ENCODE measurements at places on chromosomes 16 and 17.

- no peak for DNase-seq
These were observed 622 bp downstream of the GPRC5B start for GRCh38 chr16:19883966-19884485.

GRCh38 chr17:18896947-18897346, 39.0 kb downstream of the PRPSAP2 start:
- DNase-seq, result no peak

DNA sequence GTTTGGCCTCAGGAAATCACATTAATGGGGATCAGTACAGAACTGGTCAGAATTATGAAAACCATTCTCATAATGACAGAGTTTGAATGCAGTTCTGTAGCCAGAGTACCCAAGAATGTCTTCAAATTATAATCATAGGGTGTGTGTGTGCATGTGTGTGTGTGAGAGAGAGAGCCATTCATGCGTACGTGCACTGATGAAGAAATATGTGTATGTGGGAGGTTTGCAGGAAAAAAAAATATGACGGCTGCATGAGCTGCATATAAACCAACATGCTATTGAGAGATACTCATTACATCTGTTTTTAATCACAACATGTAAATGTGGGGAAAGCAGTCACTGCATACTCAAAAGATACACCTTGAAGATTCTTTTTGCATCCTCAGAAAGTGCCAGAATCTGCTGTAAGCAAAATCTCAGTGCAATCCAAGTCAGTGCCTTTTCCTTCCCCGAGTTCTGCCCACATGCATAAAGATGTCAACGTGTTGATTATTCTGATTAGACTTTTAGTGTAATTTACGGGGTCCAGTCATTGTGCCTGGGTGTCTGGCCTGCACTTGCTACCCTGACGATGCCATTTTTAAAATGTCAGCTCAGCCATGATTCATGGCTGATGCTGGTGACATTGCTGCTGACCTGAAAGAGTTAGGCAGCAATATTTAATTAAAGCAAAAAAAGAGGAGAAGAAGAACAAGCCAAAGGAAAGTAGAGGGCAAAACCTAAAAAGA, 378.7 kb upstream of the ZFHX3 start:
- no peak for DNase-seq

- no peak for DNase-seq
These were observed 22.5 kb downstream of the SLC38A10 start for GRCh38 chr17:81272616-81273015.

- DNase-seq, result no peak
These were observed 54.6 kb downstream of the ABCC12 start for GRCh38 chr16:48101069-48101674.

DNA sequence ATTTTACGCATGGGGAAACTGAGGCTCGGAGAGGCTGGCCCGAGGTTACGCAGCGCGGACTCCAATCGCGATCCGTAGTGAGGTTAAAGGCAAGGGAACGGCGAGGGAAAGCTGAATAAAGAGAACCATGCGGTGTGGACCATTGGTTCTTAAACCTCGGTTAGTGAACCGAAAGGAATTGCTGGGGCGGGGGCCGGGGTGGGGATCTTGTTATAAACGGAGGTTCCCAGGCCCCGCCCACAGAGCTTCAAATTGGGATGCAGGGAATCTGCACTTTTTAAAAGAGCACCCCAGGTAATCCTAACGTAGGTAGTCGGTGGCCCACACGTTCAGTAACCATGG, 524 bp downstream of the IQCK start:
- DNase-seq, result no peak

GRCh38 chr16:86297391-86297790, 212.9 kb upstream of the FOXF1 start:
- DNase-seq, result no peak

GRCh38 chr17:1720856-1721386, 3.6 kb upstream of the WDR81 start:
- DNase-seq, result no peak

DNA sequence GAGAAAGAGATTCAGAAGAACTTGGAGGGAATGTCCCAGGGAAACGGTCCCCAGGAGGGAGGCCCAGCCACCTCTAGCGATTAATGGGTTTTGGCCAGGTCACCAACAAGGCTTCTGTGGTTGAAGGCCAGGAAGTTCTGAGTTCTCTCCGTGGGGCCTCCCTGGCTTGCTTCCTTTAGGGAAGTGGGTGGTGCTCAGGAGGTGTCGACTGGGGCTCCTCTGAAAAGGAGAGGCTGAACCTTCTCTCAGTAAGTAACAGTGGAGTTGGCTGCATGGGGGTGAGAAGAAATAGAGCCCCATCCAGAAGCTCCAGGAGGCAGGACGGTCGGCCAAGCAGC, 77.1 kb upstream of the GSE1 start:
- DNase-seq, result no peak

- DNase-seq, result peak; percentile 83
These were observed 1.1 kb downstream of the MT2A start for GRCh38 chr16:56609463-56609921.

DNA sequence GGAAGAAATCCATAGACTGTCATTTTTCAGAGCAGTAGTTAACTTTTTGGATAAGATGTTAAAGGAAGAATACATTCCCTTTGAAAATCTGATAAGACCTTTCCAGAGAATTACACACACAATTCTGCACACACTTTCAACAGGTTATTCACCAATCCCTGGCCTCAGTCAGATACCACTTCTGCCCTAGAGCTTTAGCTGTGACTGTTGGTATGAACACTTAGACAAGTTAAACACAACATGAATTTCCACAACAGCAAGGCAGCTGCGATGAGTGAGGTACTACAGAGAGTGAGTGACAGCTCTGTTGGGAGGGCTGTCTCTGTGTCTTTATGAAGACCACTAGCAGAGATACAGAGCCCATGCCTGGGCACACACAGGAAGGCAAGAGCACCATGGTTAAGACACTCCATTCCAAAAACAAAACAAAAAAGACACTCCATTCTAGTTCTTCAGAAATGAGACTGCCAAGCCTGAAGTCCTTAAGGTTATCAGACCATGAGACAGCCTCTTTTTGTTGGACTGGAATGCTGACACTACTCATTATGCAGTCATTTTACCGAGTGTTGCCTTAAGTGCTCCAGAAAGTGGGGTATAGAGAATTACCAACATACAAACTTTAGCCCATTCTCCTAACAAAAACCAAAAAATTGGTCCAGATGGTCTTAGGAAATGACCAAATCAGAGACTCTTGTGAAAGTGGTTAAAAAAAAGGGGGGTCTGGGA, 42.4 kb downstream of the TOM1L2 start:
- DNase-seq, result no peak

DNA sequence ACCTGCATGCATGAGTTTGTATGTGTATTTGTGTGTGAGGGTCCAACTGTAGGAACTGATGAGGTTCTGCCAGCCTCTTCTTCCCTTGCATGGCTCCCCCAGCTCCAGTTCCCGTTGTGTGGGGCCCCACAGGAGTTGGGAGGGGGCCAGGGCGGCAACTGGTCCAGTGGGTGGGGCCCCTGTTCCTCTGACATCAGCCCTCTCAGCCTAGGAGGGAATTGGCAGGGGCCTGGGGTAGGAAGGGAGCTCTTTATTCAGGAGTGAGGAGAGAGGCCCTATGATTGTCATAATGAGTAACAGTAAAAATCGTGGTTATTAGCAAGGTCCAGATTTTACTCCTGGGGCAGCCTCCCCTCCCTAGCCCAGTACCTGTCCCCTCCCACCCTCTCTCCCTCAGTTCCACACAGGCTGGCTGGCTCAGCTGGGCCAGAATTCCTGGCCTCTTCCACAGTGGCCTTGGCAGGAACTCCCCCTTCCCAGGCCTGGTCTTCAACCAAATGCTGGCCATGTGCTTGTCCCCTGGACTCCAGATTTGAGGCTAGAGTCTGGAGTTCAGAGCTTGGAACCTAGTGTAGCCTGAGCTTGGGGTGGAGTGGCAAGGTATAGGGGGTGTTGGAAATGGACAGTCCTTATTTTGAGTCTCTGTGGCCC, 18.9 kb downstream of the RARA start:
- no peak for DNase-seq

DNA sequence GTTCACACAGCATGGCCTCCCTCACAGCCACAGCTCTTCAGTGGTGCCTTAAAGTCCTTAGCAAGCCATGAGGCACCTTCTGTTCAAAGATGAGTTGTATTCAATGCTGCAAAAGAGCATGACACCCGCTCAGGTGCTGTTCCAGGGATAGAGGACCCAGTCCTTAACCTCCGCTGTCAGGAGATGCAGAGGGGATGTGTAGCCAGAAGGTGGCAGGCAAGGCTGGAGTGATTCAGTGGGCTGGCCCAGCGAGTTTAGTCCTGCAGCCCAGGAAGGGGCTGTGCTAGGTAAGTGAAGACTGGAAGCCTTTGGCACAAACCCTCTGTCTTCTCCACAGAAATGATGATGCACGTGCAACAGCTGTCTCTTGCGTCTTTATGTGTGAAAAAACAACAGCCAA, 25.0 kb upstream of the ADAM11 start:
- DNase-seq, result no peak

GRCh38 chr16:70678898-70679670, 6.8 kb downstream of the MTSS2 start:
- no peak for DNase-seq

DNA sequence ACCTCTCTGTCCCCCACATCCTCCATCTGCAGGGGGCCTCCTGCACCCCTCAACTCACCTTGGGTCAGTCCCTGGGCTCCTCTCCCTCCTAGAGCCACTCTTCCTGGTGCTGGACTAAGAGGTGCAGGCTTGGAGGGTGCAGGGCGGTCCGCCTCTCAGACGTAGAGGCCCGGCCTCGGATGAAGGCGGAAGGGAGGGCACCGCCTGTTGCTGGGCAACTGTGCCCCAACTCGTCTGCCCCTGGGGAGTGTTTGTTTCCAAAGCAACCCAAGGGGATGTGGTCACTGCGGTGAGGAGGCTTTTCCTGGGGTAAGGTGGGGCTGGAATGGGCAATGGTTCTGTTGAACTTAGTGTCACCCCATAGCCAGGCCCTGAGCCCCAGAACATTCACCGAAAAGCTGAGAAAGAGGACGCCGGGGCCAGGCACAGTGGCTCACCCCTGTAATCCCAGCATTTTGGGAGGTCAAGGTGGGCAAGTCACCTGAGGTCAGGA, at the start of gene C16orf54:
Gene C16orf54, minus strand, starts transcription at position 138 of the 493 bp plus-strand sequence. CDS start 1,039 bp downstream, outside the sequence.
- no peak for DNase-seq

GRCh38 chr16:30991052-30991451, 6.0 kb downstream of the HSD3B7 start:
- DNase-seq, result no peak

DNA sequence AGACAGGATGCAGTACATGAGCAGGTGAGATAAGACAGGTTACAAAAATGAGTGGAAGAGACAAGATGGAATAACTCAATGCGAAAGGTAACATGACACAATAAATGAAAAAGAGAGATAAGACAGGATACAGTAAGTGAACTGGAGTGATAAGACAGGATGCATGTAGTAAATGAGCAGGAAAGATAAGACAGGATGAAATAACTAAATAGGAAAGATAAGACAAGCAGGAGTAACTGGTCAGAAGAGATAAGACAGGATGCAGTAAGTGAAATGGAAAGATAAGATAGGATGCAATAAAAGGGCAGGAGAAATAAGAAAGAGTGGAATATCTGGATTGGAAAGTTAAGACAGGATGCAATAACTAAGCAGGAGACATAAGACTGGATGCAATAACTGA, 8.3 kb upstream of the MYH4 start:
- no peak for DNase-seq

- no peak for DNase-seq
These were observed 117.7 kb downstream of the WSCD1 start for GRCh38 chr17:6187836-6188235.

DNA sequence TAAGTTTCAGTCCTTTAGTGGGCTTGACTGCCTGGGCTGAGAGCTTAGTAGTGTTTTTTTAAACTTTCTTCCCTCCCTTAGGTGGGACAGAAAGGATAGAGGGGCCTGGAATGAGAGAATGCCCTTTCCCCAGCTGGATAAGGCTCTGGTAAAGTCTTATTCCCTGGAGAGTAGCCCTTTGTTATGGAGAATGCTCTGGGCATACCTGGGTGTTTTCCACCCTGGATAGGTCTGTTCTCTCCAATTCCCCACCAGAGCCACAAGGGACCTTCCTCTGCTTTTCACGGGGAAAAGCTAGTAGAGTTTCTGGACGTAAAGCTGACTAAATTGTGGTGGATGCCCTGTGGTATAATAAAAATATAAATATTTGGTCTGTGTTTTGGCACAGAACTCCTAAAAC, 164.1 kb downstream of the HS3ST4 start:
- no peak for DNase-seq

- DNase-seq, result no peak
These were observed 2.6 kb downstream of the PDF start for GRCh38 chr16:69327585-69328310.

DNA sequence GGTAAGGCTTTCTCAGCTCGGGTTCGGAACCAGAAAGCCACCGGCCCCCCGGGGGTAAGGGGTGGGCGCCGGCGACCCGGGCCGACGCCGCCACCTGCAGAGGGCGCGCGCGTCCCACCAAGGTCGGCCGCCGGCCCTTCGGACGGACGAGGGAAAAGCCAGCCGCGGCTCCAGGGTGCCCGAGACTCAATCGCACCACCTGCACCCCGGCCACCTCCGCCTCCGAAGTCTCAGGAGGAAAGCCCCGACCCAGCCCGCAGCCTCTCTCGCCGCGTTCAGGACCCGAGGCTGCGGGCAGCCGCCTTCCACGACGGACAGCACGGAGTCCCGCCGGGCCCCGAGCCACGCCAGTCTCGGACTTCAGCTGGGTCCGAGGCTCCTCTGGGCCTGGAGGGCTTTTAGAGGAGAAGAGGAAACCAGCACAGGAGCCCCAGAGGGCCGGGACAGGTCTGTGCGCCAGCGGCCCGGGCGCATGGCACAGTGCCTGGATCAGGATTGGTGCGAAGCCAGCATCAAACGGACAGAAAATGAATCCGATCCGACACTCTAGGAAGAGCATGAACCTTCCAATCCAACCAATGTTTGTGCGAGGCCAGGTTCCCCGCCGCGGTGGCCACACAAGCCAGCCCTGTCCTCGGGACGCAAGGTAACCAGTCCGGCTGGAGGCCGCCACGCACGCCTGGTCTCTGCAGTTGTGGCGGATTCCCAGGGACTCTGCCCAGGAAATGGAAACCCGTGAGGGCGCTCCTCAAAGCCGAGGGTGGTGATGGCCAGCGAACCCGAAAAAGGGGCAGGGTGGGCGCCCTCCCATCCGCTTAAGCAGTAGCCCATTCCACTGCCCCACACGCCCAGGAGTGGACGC, 6.7 kb downstream of the CBX8 start:
- DNase-seq, result no peak

- DNase-seq, result no peak
These were observed 4.4 kb downstream of the SHBG start for GRCh38 chr17:7634384-7634783.

- no peak for DNase-seq
These were observed 185.3 kb downstream of the TMEM132E start for GRCh38 chr17:34764716-34765115.

DNA sequence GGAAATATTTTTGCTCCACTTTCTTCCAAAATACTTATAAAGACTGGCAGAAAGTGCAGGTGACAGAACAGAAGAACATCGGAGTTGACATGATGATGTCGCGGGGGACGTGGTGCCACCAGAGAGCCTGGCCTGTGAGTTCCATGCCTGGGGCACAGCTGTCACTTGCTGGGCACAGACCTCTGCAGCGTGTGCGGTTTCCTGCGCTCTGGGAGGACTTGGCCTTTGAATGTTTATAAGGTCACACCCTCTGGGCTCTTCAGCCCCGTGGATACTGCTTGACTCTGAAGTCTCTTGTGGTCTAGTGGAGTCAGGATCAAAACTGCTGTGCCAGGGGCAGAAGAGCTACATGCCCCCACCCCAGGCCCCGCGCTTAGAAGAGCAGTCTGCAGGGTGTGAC, 357.9 kb downstream of the SLC39A11 start:
- no peak for DNase-seq
